Substantia nigra (tissue), 51 donors: ENCODE measurements at places on chromosomes 5 and 9.

GRCh38 chr5:13511442-13511841 lies 433.0 kb downstream of the DNAH5 start:
- no peak for DNase-seq

- no peak for DNase-seq
These were observed 387.0 kb upstream of the DMAC1 start for GRCh38 chr9:8186560-8186959.

DNA sequence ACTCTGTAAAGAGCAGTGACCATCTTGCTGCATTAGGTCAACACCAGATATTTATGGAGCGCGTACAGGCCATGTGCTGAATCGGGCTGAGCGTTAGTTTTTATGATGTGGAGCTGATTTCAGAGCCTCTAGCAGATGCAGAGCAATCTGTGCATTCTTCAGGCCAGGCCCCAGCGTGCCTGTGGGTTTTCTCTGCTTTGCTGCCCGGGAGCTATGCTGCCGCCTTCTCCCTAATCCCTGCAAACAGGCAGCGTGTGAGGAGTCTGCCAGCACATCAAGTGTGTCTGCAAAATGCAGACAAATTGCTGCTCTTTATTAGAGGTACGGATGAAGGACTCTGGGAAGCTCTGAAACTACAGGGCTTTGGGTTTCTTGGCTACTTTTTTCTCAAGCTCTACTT lies 170.0 kb downstream of the NTRK2 start:
- peak; percentile 12 for DNase-seq

DNA sequence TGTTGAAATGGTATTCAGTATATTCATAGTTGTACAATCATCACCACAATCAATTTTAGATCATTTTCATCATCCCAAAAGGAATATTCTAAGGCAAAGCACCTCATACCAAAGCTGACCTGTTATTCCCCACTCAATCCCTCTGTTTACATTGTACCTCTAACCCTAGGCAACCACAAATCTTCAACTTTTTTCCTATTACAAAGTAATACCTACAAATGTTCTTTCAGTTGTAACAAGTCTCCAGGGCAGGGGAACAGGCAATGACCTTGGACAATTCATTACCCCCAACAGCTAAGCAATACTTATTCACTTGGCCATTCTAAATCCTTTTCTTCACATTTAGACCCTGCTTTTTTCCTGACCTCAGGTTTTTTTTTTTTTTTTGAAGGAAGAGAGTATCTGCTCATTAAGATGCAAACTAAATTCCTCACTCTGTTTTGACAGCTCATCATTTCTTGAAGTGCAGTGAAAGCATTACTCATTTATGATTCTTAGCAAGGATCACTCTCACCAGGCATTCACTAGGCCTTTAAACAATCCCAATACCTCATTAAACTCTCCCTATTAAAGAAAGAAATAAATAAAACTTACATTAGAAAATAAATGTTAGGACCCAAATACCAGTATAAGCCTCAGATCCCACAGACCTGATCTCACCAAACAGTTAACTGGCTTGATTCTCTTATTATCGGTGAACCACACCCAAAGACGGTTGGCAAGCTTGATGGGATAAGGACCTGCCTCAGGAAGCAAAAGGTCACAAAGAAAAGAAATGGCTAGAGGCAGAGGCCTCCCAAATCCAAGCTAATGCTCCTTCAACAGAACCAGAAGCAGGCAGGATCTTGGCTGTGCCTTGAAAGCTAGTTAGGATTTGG lies 15.3 kb downstream of the MTMR12 start:
- DNase-seq = no peak
